Stimulated activated naive CD8-positive, alpha-beta T cell treated with anti-CD3 and anti-CD28 coated beads, Interleukin-15, amount 100 ng/mL, for 72 hours (primary cell): ENCODE measurements at places on chromosomes 3 and 15.

DNA sequence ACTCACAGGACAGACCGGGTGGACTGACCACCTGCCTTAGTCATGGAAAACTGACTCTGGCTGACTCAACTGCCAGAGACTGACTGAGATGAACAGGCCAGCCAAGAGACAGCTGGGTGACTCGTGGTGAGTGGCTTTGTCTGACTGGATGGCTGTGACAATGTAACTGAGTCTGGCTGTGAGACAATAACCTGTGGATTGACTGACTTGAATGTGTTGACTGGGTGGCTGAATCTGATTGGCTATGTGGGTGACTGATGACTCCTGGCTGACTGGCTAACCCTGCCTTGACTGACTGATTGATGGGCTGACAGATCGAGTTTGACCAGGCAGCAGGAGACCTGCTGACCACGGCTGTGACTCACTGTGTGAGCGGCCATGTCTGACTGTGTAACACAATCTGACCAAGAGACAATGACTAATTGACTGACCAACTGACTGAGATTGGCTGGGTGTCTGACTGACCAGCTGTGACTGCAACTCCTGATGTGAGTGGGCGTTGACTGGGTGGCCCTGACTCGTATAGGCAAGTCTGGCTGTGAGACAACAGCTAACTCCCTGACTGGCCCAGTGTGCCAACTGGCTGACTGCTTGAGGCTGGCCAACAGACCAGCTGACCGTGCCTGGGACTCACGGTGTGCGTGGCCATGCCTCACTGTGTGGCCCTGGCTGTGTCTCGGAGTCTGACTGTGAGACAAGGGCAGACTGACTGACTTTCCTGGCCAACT is 509.1 kb downstream of the SHQ1 start:
- DNase-seq: peak; percentile 45

DNA sequence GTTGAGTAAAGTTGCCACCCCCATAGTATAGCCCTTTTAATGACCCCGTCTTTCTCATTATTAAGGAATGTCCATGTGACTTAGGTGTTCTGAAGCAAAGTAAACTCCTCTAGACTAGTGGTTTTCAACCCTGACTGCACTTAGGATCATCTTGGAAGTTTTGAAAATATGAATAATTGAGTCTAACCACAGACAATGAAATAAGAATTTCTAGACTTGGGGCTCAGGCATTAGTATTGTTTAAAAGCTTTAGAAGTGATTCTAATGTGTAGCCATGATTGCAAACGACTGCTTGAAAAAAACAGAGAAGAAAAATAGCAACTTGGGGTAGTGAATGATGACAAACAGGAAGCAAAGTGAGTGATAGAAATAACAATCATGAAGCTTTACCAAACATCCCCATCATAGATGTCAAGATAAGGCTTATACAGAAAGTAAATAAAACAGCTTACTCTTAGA is 35.0 kb downstream of the ALCAM start:
- DNase-seq: no peak

- no peak for DNase-seq
Measured at GRCh38 chr3:107987036-107987939, 103.5 kb downstream of the CD47 start.

DNA sequence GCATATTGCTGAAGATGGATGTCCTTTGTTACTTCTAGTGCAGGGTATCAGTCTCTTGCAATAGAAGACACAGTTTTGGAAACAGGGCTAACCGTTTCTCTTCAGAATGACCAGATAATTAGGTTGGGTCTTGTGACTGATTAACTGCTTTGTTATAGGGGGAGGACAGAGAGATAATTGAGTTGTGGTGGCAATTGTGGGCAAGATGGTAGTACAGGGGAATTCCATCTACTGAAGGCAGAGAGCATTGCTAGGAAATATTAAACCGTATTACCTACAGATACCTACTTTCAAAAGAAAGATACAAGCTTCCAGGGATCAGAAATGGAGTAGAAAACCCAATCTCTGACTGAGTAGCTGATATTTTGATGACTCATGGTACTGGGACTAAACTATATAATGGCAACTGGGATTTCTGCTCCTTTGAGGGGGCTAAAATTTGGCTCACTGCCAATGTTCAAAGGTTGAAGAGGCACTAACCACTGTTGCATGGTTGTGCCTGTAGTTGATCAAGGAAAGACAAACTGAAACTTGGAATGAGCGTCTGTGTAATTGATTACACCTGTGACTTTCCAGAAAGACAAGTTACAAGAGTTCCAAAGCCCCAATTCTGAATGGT is 4.2 kb downstream of the PRR23B start:
- DNase-seq: no peak

- DNase-seq: no peak
Measured at GRCh38 chr3:14231998-14232501, 53.4 kb downstream of the LSM3 start.

GRCh38 chr3:61053781-61054496 is 197.3 kb downstream of the FHIT start:
- DNase-seq: no peak

GRCh38 chr3:178392511-178392926 is 143.7 kb upstream of the KCNMB2 start:
- no peak for DNase-seq

DNA sequence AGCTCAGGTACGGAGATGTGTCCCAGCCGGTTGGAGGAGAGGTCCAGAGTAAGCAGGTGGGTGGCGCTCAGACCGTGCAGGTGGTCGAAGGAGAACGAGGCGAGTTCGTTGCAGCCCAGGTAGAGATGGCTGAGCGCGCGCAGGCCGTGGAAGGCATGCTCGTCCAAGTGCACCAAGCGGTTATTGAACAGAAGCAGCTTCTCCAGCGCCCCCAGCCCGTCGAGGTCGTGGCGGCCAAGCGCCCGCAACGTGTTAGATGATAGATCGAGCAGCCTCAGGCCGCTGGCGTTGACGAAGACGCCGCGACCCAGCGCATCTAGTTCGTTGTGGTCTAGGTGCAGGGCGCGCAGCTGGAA is 648 bp downstream of the AMIGO3 start:
- no peak for DNase-seq

DNA sequence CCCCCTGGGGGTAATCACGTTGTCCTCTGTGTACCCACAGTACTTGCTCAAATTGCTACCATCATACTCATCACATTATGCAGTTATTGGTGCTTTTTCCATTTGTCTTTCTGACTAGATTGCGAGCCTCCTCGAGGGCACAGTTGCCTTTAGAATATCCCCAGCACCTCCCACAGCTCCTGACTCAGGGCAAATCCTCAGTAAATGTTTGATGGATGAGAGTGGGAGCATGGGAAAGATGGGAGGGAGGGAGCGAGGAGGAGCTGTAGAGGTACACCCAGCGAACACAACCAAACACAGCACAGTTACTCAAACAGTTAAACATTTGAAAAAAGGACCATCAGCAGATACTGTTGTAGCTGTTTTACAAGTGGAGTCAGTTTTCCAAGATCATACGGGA is 27.9 kb downstream of the SIDT1 start:
- DNase-seq: no peak

DNA sequence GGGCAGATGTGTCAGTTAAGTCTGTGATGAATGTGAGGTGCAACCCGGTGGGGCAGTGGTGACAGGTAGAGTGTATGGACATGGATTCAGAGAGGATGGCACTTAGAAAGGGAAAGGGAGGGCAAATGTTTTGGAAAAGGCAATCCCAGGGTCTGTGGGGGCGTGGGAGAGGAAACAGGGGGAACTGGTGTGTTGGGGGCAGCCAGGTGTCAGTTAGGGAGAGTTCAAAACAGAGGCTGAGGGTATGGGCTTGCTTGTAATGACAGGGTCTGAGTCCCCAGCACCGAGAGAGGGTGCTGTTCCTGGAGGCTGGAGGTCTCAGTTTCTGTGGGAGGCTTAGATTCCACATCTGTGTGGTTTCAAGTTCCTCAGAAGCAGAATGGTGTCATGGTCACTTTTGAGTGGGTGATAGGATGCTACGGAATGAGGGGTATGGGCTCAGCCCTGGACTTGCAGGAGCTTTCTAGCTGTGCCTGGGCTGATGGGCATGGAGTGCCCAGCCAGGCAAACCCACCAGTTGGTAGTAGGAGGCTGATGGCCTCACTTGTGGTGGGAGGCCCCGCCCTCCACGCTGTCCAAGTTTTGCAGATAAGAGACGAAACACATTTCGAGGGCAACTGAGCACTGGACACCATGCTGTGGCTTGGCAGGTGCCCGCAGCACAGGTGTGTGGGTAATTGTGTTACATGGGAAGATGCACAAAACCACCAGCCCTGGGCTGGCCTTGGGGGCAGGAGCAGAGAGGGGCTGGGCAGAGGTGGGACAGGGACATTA is 209.4 kb downstream of the RPLP1 start:
- DNase-seq: no peak

GRCh38 chr15:81400640-81401236 is 26.7 kb upstream of the TMC3 start:
- DNase-seq: no peak

DNA sequence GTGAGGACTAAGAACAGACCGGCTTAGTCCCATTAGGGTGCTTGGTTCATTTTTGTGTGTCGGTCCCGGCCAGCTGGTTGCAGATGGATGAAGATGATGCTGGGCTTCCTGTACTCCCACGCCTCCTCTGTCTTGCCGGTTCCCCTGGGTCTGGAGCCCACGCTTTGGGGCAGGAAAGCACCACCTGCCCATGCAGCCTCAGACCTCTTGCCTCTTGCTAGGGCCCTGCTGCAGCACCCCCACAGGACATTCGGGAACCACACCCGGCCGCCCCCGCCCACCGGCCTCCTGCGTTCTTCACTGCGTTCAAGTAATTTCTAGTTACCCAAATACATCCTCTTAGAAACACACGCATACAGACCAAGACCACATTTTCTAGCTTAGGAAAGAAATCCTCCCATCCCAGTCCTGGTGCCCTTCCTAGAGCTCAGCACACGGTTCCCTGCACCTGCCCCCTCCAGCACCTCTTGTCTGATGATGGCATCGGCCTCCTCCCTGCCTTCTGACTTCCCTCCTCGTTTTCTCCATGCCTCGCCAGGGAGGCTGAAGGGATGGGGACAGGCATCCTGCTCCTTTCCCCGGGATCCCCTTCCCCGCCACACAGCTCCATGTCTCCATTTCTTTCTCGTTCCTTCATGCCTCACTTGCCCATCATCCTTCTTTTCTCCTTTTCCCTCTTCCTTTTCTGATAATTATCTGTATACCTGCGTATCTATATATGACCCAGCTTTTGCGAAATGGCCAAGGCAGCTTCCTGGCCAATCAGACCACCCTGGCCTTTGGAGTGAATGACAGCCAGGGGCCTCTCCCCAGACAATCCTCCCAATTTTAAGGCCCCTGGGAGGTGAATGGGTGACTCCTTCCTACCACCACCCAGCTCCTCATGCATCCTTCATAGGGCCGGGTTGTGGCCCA is 30.9 kb downstream of the FAM3D start:
- DNase-seq: no peak

- DNase-seq: no peak
Measured at GRCh38 chr3:154794814-154795445, 285.2 kb upstream of the MME start.

- DNase-seq: no peak
Measured at GRCh38 chr3:54696313-54696712, 231.5 kb downstream of the LRTM1 start.

DNA sequence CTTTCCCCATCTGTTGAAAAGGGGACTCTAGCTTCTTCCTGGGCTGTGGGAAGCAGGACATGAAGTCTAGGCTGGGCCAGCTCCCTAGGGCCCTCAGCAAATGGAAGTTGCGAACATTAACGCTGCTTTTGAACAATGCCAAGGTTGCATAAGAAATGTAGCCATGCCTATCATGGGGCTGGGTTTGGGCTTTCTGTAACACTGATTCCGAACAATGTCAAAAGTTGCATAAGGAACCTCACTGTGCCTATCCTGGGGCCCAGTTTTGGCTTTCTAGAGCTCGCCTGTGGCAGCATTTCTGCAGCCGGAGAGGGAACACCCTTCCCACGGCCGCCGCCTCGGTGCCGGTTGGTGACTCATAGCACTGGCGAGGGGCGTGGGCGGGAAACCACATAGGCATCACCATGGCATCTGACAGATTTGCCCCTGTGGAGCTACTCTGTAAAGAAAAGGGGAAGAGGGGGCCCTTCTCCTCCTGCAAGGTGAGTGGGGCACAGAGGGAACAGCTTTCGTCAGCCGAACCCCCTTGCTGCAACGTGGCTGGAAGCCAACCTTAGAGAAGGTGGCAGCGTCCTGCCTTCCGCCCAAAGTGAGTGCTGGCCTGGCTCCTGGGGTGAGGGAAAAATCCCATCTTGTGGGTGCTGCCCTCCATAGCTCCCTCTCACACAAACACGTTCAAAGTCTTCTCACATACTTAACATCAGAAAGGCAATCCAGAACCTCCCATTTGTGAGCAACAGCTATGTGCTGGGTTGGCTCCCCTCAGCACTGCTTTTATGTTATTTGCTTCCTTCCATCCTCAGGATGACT is 46.6 kb upstream of the ATP2B2 start:
- DNase-seq: peak; percentile 75

DNA sequence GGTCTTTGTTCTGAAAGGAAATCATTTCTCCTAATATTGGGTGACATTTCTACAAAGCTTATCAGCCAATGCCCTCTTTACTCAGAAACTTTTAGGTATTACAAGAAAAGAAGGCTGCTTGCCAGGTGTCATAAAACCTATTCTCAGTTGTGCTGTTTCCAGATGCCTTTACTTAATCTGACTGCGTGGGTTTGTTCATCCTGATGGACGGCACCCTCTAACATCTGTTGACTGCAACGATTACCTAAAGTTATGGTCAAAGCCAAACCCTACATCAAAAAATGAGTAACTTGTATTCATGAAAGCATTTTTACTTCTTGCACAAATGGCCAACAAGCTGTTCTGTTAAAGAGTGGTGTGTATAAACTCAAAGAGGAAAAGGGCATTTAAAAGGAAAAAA is 207.7 kb upstream of the PDZRN3 start:
- DNase-seq: no peak

DNA sequence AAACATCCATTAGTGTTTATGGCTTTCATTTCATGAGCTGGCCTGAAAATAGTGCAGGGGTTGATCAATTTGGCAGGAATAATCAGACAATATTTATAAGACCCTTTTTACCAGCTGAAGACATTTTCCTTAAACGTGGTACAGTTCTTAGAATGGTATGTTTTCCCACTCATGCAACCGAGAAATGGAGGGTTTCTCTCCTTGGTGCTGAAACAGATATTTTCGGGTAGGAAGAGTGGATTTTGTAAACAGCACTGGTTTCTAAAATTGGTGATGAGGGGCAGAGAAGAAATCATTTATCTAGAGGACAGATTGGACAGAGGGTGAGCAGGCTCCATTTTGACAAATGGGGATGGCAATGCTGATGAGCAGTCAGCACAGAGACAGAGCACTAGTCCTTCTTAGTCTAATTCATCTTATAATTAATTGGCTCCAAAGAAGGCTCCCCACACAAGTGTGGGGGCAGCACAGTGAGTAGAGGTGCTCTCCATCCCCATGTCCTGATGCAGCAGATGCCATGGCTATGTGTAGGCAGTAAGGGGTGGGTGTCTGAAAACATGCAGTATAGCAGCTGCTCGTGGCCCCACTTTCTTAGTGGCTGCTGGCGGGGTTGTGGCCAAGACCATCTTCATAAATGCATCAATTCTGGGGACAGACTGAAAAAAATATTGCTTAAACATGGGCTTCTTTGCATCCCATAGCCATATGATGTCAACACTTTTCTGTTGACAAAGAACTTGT is 18.1 kb upstream of the SLC7A14 start:
- no peak for DNase-seq

- no peak for DNase-seq
Measured at GRCh38 chr3:42406727-42407450, 3.5 kb downstream of the LYZL4 start.

- no peak for DNase-seq
Measured at GRCh38 chr3:124034844-124035152, 42.9 kb upstream of the ROPN1 start.

GRCh38 chr15:71455107-71455506 is 339.8 kb downstream of the THSD4 start:
- no peak for DNase-seq

- DNase-seq: no peak
Measured at GRCh38 chr3:85148036-85148435, 189.2 kb downstream of the CADM2 start.
